Stimulated activated CD4-positive, alpha-beta T cell treated with anti-CD3 and anti-CD28 coated beads, Interleukin-2, amount 100 ng/mL, for 4 hours (primary cell): ENCODE measurements at places on chromosomes 6 and 20.

DNA sequence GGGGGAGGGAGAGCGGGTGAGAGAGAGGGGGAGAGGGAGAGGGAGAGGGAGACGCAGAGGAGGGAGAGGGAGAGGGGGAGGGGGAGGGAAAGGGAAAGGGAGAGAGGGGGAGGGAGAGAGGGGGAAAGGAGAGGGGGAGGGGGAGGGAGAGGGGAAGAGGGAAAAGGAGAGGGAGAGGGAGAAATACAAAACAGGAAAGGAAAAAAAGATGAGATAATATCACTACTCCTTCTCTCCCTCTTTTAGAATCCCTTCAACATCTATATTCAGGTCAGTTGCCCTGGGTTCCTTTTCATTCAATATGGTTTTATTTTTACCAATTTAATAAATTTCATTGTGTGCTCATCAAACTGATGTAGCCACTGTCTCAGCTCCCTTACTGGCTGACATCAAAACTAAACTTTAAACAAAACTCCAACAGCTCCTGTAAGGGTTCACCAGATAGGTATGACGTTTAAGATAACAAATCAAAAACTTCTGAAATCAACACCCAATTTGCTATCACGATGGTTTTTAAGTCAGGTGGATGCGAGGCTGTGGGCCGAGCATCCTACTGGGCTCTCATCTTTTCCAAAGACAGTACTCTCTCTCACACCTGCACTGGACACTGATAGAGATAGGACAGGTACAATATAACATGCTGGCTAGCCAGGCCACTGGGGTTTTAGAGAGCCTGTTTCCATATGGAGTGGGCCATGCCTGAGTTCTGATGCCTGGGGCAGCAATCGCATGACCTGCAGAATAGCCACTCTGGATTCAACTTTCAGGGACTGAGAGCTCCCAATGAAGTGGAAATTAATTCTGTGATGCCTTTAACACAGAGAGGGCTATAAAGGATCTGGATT is 99.5 kb downstream of the FYN start:
- DNase-seq, result no peak

DNA sequence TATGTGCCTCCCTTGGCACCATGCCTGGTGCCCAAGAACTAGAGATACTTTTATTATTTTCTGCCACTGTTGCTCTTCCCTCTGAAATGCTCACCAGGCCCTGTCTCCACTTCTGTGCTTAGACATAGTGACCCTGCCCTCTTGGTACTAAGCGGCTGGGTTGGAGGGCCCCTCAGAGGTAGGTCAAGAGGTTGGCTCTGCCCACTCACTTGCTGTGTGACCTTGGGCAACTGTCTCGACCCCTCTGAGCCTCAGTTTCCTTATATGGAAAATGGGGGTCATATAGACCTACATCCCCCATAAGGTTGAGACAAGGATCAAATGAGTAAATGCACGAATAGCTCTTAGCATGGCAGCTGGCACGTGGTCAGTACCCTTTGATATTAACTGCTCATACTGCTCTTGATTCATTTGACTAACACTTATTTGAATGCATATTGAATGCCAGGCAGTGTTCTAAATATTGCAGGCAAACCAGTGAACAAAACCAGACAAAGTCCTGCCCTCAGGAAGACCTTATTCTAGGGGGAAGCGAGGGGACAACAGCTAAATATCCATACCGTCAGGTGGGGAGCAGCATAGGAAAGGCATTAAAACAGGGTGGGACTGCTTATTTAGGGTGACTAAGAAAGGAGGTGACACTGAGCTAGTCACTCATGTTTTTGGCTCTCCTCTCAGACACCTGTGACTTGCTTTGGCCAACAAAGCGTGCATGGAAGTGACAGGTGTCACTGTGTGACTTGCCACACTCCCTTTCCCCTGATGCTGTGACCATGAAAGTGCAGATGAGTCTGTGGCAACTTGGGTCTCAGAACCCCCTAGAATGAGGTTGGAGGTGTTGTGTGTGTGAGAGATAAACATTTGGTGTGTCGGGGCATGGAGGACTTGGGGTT is 14.3 kb upstream of the SPO11 start:
- DNase-seq, result no peak

- no peak for DNase-seq
These were observed 156.4 kb downstream of the MTHFD1L start for GRCh38 chr6:151021896-151022295.

GRCh38 chr20:33611106-33611505 is 51.0 kb upstream of the C20orf144 start:
- no peak for DNase-seq

GRCh38 chr20:49186535-49187329 is 1.4 kb downstream of the STAU1 start:
- DNase-seq, result peak; percentile 71

DNA sequence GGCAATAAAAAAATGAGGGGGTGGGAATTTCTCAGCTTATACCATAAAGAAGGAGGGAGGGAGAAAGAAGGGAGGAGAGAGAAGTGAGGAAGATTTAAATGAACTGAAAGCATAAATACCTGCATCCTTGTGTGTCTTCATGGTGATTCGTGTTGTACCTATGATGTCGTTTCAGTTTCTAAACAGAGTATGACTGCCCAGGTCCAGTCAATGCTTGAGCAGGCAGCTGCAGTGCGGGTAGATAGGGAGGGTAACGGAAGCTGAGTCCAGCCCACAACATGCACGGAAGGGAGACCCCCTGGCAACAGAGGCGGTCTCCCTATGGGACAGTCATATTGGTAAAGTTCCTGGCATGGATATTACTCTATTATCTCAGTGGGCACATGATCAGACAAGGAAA is 184.5 kb downstream of the KIF16B start:
- no peak for DNase-seq

GRCh38 chr20:18981962-18982539 is 168.5 kb downstream of the SCP2D1 start:
- DNase-seq, result no peak

GRCh38 chr20:3074812-3075211 is 3.4 kb downstream of the OXT start:
- no peak for DNase-seq

- DNase-seq, result peak; percentile 70
These were observed 2.7 kb downstream of the MYB start for GRCh38 chr6:135183532-135184440.

DNA sequence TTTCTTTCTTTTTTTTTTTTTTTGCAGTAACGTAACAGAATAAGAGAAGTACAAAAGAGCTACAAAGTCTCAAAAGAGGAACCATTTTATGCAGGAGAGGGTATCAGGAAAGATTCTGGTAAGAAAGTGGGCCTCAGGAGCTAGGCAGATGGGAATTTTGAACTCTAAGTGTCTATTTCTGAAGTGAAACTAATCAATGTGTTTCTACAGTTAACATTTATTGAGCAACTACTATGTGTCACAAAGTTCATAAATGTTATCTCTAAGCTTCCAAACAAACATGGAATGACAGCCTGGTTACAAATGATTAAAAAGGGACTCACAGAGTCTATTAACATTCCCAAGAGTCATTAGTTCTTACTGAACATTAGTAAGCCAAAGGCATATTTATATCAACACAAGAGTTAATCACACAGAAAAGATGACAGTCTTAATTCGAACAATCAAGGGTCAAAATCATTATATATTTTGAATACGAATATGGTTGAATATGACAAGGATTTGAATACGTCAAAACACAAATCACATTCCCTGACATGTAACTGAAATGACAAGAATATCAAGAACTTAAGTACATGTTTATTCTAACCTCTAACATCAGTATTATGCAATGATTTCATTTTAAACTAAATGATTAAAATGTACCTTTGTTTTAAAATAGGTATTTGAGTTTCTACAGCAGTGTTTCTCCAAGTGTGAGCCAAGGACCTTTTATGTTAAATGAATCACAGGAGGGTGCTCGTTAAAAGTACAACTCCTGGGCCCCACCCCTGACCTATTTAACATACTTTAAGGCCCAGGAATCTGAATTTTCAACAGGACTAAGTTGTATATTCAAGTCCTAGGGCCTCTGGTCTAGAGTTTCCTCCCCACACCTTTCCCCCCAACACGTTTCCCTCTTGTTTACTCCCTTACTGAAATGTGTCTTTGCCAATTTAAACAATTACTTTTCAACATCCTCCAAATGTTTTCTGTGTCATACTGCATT is 89.7 kb downstream of the ATXN1 start:
- DNase-seq, result no peak

GRCh38 chr6:97203343-97203742 is 79.7 kb downstream of the MMS22L start:
- DNase-seq, result no peak

DNA sequence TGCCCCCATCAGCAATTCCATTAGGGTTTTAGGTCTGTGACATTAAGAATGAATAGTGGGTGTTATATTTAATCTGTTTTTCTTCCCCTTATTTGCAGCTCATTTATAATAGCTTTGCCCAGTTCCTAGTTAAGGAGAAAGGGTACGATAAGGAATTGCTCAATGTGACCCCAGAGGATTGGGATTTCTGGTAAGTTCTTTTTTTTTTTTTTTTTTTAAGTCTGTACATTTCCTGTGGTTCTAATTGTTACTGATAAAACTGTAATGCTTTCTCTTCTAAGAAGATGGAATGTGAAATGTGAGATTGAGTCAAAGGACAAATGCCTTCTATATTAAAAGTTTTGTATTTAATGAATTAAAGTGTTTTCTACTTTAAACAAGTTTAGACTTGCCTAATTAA is 5.5 kb downstream of the NT5DC1 start:
- no peak for DNase-seq

GRCh38 chr20:57325632-57326356 is 3.8 kb upstream of the SPO11 start:
- no peak for DNase-seq

- no peak for DNase-seq
These were observed 54.3 kb downstream of the SLC22A23 start for GRCh38 chr6:3402310-3403237.

GRCh38 chr6:86215323-86215722 is 572.6 kb upstream of the SYNCRIP start:
- no peak for DNase-seq

DNA sequence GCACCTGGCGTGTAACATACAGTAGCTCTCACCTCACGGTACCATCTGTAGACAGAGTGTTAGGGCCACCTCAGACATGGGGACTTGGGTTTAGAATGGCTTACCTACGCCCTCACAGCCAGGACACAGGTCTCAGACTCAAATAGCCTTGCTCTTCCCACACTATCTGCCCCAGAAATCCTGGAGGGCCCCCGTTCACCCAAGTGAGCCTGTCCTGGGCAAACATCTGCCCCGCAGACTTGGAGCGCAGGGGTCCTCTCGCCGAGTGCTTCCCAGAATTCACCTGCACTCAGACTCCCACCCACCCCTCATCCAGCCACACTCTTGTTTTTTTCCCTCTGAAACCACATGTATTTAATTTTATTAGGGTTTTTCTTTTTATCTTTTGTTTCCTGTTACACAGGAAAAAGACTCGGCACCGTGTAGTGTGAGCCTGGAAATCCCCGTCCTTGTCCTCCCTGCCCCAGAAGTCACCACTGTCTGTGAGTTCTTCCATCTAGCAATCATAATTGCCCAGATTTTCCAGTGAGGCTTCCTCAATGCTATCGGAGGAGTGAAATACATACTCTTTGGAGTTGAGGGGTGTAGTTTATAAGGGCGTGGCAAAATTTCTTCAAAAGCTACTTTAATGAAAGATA is 17.1 kb upstream of the MAP1LC3A start:
- DNase-seq, result no peak

GRCh38 chr6:167807756-167808155 is 19.0 kb upstream of the AFDN start:
- DNase-seq, result no peak

GRCh38 chr6:24394780-24395437 is 7.8 kb upstream of the MRS2 start:
- DNase-seq, result no peak

GRCh38 chr20:45445805-45446562 is 23.6 kb upstream of the WFDC2 start:
- no peak for DNase-seq

- DNase-seq, result no peak
These were observed 75.5 kb downstream of the ZDHHC14 start for GRCh38 chr6:157456524-157456829.

- no peak for DNase-seq
These were observed 134.1 kb downstream of the CCDC170 start for GRCh38 chr6:151627689-151628444.

GRCh38 chr6:27471365-27472115 is 1.4 kb downstream of the ZNF184 start:
- no peak for DNase-seq

GRCh38 chr6:112482373-112482772 is 135.2 kb downstream of the RFPL4B start:
- DNase-seq, result no peak

DNA sequence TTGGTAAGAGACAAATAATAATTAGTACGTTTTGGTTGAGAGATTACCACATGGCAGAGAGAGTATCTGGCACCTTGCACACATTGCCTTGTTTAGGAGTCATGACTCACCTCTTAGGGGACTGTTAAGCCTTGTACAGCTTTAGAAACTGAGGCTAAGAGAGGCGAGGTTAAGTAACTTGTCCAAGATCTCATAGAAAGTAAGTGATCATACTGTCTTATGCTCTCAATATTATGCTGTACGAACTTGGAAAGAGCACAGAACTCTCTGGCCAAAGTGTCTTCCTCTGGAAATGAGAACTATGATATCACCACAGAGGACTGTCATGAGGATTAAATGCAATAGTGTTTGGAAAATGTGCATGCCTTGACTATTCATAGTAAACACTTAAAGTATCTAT is 249.0 kb downstream of the UTRN start:
- no peak for DNase-seq

- no peak for DNase-seq
These were observed 461.3 kb downstream of the GJA1 start for GRCh38 chr6:121896771-121897170.
